ENCODE measurements at places on chromosomes 3 and 15.

- no peak for DNase-seq
These were observed 109.3 kb upstream of the MME start for GRCh38 chr3:154970797-154971196.

DNA sequence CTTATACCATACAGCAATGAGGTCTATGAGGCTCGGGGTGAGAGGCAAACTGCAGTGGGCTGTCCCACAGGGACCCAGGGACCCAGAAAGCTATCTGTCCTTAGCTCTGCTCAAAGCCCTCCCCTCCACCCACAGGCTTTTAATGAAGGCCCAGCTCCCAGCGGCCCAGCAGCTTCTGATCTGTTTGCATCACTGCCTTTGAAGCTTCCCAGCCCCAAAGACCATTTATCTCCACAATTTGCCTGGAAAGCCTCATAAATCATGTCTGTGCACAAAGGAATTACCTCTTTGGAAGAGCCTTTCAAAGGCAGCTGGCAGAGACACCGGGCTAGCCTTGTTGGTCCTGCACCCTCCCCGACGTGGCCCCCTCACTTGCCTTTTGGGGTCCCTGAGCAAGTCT is 123.9 kb downstream of the RAB11A start:
- no peak for DNase-seq

DNA sequence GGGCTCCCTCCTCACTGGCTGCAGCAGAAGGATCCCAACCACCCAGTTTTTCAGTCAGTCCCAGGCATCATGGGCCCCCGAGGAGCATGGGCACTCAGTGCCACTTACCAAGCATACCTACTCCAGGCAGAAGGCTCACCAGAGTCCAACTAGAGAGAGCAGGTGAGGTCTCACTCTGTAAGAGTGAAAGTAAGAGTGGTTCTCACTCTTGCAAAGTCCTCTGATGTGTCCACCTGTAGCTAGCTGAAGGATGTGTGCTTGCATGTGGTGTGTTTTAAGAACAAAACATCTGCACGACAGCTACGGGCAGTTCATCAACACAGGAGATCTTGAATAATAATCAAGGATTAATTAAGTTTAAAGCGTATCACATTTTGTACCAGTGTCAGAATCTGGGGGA is 49.7 kb downstream of the CCK start:
- DNase-seq = no peak

GRCh38 chr3:158882445-158882844 is 80.6 kb downstream of the MFSD1 start:
- no peak for DNase-seq

- DNase-seq = no peak
These were observed 2.3 kb upstream of the HMCES start for GRCh38 chr3:129276385-129276784.

- no peak for DNase-seq
These were observed 26.5 kb upstream of the UTS2B start for GRCh38 chr3:191356631-191357439.

- peak; percentile 47 for DNase-seq
These were observed 50.4 kb downstream of the DNAH1 start for GRCh38 chr3:52366527-52366926.

- no peak for DNase-seq
These were observed 92.9 kb downstream of the MCTP2 start for GRCh38 chr15:94324117-94324826.

GRCh38 chr15:83243634-83244033 is 36.0 kb upstream of the HDGFL3 start:
- no peak for DNase-seq

DNA sequence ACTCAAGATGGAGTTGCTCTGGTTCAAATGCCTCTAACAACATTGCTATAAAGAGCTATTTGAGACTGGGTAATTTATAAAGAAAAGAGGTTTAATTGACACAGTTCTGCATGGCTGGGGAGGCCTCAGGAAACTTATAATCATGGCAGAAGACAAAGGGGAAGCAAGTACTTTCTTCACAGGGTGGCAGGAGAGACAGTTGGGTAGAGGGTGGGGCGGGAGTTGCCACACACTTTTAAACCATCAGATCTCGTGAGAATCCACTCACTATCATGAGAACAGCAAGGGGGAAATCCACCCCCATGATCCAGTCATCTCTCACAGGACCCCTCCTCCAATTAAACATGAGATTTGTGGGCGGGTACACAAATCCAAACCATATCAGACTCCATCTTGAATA is 30.7 kb downstream of the MAP2K5 start:
- DNase-seq = no peak

- DNase-seq = no peak
These were observed 23.0 kb downstream of the ACSBG1 start for GRCh38 chr15:78211189-78211921.

DNA sequence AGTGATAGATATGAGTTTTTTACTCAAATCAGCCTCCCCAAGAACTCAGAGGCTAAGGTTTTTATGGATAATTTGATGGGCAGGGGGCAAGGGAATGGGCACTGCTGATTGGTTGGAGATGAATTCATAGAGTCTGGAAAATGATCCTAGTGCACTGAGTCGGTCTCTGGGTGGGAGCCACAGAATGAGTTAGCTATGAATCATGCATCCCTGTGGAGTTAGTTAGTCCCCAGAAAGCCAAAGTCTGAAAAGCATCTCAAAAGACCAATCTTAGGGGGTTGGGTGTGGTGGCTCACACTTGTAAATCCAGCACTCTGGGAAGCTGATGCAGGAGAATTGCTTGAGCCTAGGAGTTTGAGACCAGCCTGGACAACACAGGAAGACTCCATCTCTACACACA is 516.1 kb downstream of the AGBL1 start:
- no peak for DNase-seq

DNA sequence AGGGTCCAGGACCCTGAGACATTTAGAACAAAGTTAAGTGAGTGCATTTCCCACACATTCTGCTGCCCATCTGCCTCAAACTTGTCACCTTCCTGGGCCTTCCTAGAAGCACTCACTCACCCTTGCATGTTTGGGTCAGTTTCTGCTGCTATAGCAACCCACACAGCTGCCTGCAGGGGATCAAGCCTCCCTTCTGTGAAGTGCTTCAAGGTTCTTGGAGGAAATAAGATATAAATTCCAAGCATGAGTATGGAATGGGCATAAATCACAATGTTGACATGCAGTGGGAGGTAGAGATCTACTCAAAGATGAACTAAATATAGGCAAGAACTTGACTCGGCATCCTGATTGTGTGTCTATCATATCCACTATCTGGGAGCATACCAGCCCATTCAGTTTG is 140.4 kb downstream of the SLC9A9 start:
- DNase-seq = no peak

GRCh38 chr15:89500397-89501270 is 4.3 kb upstream of the RHCG start:
- no peak for DNase-seq

- DNase-seq = no peak
These were observed 308.4 kb downstream of the PDCD6IP start for GRCh38 chr3:34106879-34107278.

GRCh38 chr3:183265834-183266417 is 12.9 kb downstream of the B3GNT5 start:
- no peak for DNase-seq

DNA sequence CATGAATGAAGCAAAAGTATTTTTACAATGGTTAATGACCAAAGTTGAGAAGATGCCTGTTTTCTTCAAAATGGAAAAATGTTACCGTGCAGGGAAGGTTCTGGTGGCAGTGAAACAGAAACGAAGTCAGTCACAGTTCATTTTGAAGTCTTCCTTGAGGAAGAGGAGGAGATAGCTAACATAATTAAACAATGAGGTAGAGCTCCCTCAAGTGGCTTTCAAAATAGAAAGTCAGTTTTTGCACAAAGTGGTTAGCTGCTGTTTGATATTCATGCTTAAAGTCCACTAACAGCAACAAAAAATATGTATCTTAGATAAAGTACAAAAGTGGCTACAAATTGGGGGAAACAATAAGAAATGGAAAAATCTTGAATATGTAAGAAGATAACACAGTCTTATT is 87.3 kb downstream of the TFG start:
- no peak for DNase-seq

- no peak for DNase-seq
These were observed 9.9 kb downstream of the RAP2B start for GRCh38 chr3:153171918-153172317.

GRCh38 chr15:96344706-96345559 is 14.4 kb downstream of the NR2F2 start:
- DNase-seq = no peak

GRCh38 chr15:42804739-42805138 is 67.8 kb upstream of the CDAN1 start:
- DNase-seq = no peak
